Stimulated activated CD4-positive, alpha-beta T cell treated with anti-CD3 and anti-CD28 coated beads, Interleukin-15, amount 100 ng/mL, for 1 hour (primary cell): ENCODE measurements at places on chromosomes 11 and 22.

- DNase-seq, result no peak
Measured at GRCh38 chr11:64244966-64245365, 1.8 kb downstream of the PPP1R14B start.

- DNase-seq, result no peak
Measured at GRCh38 chr11:88087337-88087736, 87.9 kb downstream of the RAB38 start.

GRCh38 chr11:76802621-76803020 is 19.5 kb downstream of the TSKU start:
- no peak for DNase-seq

GRCh38 chr11:7584910-7585309 is 71.1 kb downstream of the PPFIBP2 start:
- no peak for DNase-seq

- no peak for DNase-seq
Measured at GRCh38 chr22:29148036-29148435, 57.7 kb upstream of the EMID1 start.

- no peak for DNase-seq
Measured at GRCh38 chr11:19922689-19923035, 210.0 kb downstream of the NAV2 start.

GRCh38 chr11:35334385-35335090 is 84.8 kb downstream of the SLC1A2 start:
- no peak for DNase-seq

GRCh38 chr11:69027704-69028372 is 14.8 kb upstream of the MRGPRF start:
- DNase-seq, result no peak

GRCh38 chr11:77073328-77074001 is 6.7 kb downstream of the CAPN5 start:
- DNase-seq, result no peak

DNA sequence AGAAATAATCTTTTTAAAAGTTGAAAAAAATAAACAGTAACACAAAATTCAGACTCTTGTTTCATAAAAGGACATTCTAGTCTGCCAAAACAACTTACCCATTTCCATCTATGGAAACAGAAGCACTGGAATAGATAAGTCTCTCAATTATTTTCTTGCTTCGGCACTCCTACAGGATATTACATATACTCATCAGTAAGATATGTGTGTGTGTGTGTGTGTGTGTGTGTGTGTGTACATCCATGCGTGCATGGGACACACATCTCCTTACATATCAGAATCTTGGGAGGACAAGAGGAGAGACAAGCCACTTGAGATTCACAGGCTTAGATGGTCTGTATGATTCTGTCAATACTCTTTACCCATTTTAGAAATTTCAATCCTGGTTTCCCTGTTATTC is 144.6 kb downstream of the ATG16L2 start:
- no peak for DNase-seq

- no peak for DNase-seq
Measured at GRCh38 chr11:17828311-17828751, 93.8 kb downstream of the KCNC1 start.

GRCh38 chr11:30868626-30869081 is 282.5 kb upstream of the MPPED2 start:
- DNase-seq, result no peak

GRCh38 chr11:77371646-77372045 is 70.2 kb upstream of the GDPD4 start:
- DNase-seq, result no peak

DNA sequence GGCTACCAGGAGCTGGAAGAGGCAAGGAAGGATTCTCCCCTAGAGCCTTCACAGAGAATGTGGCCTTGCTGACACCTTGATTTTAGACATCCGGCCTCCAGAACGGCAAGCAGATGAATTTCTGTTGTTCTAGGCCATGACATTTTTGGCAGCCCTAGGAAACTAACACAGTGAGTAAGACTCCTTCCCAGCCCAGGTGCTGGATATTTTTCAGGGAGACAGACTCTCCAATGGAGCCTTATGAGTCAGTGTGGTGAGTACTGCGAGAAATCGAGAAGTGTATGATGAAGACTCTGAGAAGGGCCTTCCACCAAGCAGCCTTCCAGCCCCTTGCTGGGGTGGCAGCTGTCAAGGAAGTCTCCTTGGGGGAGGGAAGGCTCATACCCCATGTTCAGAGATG is 114.4 kb downstream of the OSBP2 start:
- DNase-seq, result no peak

DNA sequence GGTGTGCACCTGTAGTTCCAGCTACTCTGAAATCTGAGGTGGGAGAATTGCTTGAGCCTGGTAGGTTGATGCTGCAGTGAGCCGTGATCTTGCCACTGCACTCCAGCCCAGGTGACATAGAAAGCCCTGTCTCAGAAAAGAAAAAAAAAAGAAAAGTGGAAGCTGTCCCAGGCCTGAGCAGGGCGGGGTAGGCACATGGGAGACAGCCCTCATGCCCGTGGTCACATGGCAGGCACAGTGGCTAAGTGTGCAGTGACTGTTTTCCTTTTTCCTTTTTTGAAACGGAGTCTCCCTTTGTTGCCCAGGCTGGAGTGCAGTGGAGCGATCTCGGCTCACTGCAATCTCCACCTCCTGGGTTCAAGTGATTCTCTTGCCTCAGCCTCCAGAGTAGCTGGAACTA is 7.8 kb downstream of the OTUB1 start:
- DNase-seq, result no peak

GRCh38 chr22:47345025-47345424 is 582.6 kb downstream of the TBC1D22A start:
- no peak for DNase-seq

DNA sequence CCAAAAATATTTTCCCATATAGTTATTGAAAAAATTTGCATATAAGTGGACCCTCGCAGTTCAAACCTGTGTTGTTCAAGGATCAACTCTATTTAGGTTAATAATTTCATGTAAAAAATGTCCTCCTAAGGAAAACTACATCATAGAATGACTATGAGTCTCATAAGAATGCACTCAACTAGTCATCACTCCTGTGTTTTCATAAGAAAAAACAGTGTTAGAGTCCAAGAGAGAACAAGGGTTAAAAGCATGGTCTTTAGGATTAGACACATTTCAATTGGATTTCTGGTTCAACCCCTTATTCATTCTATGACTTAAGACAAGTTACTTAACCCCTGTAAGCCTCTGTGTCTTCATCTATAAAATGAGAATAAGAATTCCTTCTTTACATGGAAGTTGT is 5.1 kb downstream of the PARVA start:
- no peak for DNase-seq
